ENCODE measurements at places on chromosomes 7 and 10.
A peak's percentile ranks its signal among the peaks of the same experiment; 100 is the strongest.

- peak; percentile 37 for DNase-seq
These were observed 258.6 kb downstream of the PAXIP1 start for GRCh38 chr7:154744256-154744860.

- no peak for DNase-seq
These were observed 55.7 kb downstream of the DDC start for GRCh38 chr7:50509459-50509858.

DNA sequence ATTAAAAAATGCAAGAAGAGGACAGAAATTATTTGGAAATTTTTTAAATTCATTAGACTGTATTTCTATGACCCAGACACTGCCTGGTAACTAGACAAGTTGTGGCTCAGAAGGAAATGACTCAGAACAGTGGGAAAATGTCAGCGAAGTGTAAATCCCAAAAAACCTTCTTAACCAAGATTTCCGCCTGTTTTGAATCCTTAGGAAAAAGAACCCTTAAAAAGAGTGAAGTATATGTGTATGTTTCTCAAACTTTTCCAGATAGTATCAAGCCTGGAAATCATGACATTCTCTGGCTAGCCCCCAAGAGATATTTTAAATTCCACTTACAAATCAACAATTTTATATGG is 42.7 kb upstream of the PLXNA4 start:
- DNase-seq, result no peak

DNA sequence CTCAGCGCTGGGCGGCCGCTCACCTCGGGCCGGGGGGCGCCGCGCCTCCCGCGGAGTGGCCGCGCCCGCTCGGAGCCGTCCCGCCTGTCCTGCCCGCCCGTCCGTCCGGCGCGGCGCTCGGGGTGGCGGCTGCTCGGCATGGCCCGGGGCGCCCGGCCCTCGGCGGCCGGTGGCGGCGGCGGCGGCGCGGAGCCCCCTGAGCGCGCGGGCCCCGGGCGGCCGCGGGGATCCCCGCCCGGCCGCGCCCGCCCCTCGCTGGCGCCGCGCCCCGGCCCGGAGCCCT is 338 bp downstream of the SDK1 start:
- no peak for DNase-seq

DNA sequence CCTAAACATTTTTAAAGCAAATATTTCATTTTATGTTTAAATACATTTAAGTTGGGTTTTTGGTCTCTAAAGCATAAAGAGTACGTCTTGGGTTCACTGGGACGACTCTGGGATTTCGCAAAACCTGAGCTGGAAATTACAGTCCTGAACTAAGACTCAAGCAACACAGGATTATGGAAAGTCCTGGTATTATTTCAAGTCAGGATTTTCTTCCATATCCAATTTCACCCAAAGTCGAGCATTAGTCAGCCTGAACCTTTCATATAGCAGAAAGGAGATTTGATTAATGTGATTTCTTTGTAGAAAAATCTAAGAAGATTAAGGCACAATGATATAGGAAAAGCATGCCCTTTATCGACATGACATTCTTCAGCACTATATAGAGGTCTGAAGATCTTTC is 100.0 kb downstream of the MTERF1 start:
- no peak for DNase-seq

DNA sequence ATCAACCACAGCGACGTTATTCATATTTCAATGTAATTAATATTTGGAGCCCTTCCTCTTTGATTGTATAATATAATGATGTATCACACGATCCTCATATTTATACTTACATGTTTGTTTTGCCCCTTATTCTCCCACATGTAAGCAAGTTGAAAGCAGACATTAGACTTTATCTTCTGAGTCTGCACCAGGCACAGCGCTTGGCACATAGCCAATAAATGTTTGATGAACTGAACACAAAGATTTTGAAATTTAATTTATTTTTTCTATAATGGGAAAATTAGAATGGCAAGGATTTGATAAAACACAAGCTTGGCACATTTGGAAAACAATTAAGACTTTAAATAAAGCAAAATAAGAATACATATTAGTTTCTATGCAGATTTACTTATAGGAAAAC is 31.6 kb downstream of the ZFAND4 start:
- DNase-seq, result no peak

- DNase-seq, result no peak
These were observed 21.1 kb downstream of the KLLN start for GRCh38 chr10:87842220-87842641.

GRCh38 chr10:46062723-46063428 is 16.8 kb upstream of the MSMB start:
- DNase-seq, result no peak

DNA sequence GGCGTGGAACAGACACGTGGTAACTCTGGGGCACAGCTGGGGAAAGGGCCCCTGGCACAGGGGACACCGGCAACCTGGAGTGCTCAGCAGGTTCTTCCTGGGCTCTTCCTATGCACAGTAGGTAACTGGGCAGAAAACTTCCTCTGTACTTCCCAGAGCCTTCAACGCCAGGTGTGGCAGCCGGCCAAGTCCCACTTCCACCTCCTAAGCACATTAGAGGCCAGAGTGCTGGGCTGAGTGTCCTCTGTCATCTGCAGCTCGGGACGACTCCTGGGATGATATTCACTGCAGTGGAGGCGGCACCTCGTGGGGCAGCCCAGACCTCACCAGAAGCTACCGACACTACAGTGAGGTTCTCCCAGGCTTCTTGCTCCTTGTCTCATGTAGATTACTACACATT is 114.5 kb downstream of the LARP4B start:
- DNase-seq, result no peak

- no peak for DNase-seq
These were observed 1.5 kb downstream of the ARHGAP21 start for GRCh38 chr10:24722131-24722675.

DNA sequence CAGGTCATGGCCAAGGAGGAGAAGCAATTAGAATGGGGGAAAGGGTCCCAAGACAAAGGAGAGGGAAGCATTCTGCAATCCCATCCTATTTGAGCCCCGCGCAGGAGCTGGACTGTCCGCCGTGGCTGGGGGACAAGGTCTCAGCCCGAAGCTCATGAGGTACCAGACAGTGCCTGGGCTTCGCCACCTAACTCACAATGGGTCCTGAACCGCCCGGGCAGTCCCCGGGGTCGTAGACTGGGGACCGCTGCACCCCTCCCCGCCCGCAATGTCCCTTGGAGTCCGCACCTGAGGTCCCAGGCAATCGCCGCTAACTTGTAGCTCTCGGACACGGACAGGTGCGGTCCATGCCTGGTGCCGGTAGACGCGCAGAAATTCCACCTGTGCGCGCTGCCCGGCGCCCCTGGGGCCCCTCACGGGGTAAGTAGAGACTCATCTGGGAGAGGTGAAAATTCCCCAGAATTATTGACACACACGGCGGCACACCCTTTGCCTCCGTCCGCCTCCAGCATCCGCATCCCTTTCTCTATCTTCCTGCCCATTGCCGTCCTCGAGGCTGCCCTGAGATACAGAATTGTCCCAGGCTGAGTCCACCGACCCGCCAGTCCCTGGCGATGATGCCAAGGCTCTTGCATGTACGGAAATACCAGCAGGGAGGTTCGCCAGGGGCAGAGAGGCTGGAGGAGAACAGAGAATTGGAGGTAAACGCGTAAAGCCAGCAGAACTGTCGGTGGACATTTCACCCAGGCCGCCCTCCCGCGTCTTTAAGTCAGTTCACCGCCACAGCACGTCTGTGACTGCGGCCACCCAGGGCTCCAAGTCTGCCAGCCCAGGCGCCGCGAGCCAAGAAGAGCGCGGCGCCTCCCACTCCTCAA is 1.8 kb downstream of the CHRM2 start:
- DNase-seq, result peak; percentile 26

GRCh38 chr7:50145226-50145625 is 52.2 kb upstream of the ZPBP start:
- DNase-seq, result no peak

- DNase-seq, result peak; percentile 35
These were observed 15.6 kb downstream of the MDH2 start for GRCh38 chr7:76063525-76063924.

GRCh38 chr10:4460267-4460666 is 365.7 kb upstream of the AKR1E2 start:
- no peak for DNase-seq

Data from hematopoietic multipotent progenitor cell treated with erythropoietin and hydrocortisone succinate and interleukin-3 and kit ligand, for 4 days (in vitro differentiated cells).